ENCODE measurements at places on chromosomes 1 and 21. TPM values are rescaled to one million over a fixed set of nuclear protein-coding genes. Genes with fewer than 3 reads are reported as not detected.

DNA sequence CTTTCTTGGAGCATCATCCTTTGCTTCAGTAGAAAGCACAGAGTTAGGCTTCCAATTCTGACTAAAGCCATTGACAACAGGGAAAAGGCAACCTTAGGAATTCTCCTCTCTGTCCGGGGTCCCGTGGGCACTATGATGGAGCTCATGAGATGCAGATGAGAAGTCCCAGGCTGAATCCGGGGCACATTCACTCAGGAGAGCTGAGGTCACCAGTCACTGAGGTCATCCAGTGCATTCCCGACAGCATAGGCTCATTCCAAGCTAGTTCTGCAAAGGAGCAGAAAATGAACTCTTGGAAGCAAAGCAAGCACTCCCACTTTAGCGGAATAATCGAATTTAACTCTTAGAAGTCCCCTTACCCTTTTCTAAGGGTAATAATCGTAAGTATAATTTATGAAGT is 6.8 kb downstream of the CR1 start:
- no peak for DNase-seq

TMEM54 gene
- total RNA-seq, result 12.8 TPM

ESRRG gene
- 14.0 TPM for total RNA-seq

GRCh38 chr1:235843461-235843961 is 23.2 kb downstream of the LYST start:
- DNase-seq, result no peak

FAM151A gene
- not detected for total RNA-seq

- DNase-seq, result no peak
Measured at GRCh38 chr1:98276514-98276913, 355.7 kb upstream of the DPYD start.

- DNase-seq, result no peak
Measured at GRCh38 chr1:94677714-94678113, 136.2 kb upstream of the F3 start.

SELP gene
- 13.1 TPM for total RNA-seq

- no peak for DNase-seq
Measured at GRCh38 chr1:48263041-48263440, 40.5 kb downstream of the SLC5A9 start.

TCHHL1 gene
- total RNA-seq, result not detected

GRCh38 chr1:46341222-46342083 is 846 bp downstream of the NSUN4 start:
- DNase-seq, result no peak

GRCh38 chr21:42733037-42733627 is 79.7 kb downstream of the PDE9A start:
- peak; percentile 55 for DNase-seq

MRAP gene
- total RNA-seq, result not detected

DNA sequence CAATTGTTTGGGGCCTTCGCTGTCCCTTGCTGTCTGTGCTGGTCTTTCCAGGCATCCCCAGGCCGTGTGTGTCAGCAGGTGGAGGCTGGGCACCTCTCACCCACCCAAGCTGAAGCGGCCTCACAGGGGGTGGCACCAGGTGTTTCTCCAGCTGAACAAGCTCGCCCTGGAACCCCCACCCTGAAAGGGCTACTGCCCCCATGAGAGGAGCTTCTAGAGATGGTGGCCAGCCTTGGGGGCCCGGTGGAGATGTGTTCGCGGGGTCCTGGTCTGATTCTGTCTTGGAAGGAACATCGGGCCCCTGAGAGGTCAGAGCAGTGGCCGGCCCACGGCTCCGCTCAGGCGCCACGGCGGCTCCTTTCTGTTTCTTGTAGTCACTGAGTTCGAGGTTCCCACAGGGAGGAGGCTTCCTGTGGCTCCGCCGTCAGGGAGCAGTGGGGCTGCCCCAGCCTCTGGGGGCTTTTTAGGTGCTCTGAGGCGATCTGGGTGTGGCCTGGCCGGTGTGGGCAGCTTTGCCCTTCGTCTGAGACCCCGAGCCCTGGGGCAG is 46.9 kb downstream of the SKI start:
- DNase-seq, result no peak

- no peak for DNase-seq
Measured at GRCh38 chr21:45542667-45543370, 579 bp upstream of the SLC19A1 start.

ICOSLG gene
- 2.7 TPM for total RNA-seq

GRCh38 chr1:86846164-86846647 is 67.7 kb downstream of the SELENOF start:
- no peak for DNase-seq

TACSTD2 gene
- total RNA-seq, result 40.6 TPM

GRCh38 chr1:39091845-39092645 is 65.9 kb downstream of the NDUFS5 start:
- DNase-seq, result no peak

DNA sequence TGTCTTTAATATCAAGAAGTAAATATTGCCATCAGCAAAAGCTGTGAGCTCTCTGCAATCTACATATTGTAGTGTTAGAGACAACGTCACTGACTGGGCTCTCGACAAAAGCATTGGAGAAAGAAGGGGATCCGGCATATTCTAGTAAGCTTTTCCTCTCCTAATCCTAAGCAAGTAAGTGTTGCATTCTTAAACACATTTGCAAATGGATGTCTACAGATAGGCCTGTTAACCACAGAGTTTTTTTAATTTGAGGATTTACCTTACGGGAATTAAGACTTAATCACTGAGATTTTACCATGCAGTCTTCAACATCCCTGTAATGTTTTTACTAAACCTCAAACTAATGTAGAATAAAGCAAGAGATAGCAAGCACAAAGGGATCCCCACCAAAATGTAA is 426.5 kb upstream of the CAMK1G start:
- no peak for DNase-seq

DNA sequence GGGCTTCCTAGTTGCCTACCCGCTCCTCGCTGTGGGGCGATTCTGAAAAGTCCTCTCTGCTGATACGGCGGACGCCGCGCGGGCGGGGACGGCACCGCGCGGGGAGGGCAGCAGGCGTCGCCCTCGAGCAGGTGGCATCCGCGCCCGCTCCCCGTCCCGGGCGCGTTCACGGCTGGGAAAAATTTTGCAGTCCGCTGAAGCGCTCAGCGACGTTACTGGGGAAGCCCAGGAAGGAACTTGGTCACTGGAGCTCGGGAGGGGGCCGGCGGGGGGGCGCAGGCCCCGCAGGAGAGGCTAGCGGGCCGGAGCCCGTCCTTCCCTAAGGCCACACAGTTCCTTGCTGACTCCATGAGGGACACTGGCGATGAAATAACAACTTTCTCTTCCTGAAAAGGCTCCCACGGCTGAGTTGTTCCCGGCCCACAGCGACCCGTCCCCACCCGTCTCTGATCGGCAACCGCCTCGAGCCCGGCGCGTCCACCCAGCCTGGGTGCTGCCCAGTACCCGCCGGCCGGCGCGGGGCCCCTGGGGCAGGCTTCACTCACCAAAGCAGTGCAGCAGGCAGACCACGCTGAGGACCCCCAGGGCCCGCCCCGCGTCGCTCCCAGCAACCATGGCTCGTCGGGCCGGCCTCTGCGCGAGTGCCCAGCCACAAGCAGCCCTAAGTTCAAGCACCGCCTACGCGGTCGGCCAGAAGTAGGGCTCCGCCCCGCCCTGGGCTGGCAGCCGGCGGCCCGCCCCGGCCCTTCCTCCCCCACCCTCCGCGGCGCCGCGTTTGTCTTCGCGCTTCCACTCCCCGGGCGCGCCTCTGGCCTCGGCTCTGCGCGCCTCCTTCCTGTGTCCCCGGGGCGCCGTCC is at the start of gene CD58:
CD58 (minus strand) TSS at position 669 of the 857 bp plus-strand sequence; CDS start at position 615, 54 bp downstream.
- peak; percentile 40 for DNase-seq

GRCh38 chr1:89980605-89981004 is 14.3 kb upstream of the ZNF326 start:
- DNase-seq, result no peak

DNA sequence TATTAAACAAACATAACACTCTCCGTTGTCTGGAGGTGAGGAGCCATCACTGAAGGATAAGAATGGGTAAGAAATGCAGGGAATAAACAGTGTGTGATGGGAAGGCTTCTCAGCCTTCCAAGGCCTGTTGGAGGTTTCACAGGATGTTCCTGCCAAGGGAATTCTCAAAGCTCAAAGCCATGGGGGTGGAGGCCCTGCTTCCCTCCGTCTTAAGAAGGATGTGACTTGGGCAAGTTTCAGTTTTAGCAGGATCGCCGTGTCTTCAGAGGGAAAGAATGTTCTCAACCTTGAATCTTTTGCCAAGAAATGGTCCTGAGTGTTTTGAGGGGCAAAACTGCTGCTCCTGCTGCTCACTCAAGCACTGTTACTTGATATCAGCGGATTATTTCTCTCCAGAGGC is 41.7 kb upstream of the IL20 start:
- peak; percentile 37 for DNase-seq

AIRE gene
- total RNA-seq, result 0.11 TPM

OR14K1 gene
- total RNA-seq, result not detected

ATP1A2 gene
- total RNA-seq, result 13.2 TPM

GRCh38 chr1:162663589-162664106 is 31.4 kb downstream of the DDR2 start:
- no peak for DNase-seq

KCNK1 gene
- total RNA-seq, result 7.2 TPM

DNA sequence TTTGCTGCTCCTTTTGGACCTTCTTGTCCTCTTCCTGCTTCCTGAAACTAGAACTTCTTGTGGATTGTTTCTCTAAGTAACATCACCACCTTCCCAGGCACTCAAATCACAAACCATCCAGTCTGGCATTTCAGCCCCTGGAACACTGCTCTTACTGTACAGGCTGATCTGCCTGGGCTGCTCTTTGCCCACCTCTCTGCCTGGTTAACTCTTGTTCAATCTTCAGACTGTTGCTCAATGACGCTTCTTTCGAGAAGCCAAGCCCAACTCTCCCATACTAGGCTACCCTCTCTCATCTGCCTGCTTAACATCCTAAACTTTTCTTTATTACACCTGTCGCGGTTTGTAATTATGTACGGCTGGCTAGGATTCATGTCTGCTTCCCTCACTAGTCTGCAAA is 657 bp downstream of the DIO1 start:
- DNase-seq, result no peak

GPR25 gene
- not detected for total RNA-seq

DNA sequence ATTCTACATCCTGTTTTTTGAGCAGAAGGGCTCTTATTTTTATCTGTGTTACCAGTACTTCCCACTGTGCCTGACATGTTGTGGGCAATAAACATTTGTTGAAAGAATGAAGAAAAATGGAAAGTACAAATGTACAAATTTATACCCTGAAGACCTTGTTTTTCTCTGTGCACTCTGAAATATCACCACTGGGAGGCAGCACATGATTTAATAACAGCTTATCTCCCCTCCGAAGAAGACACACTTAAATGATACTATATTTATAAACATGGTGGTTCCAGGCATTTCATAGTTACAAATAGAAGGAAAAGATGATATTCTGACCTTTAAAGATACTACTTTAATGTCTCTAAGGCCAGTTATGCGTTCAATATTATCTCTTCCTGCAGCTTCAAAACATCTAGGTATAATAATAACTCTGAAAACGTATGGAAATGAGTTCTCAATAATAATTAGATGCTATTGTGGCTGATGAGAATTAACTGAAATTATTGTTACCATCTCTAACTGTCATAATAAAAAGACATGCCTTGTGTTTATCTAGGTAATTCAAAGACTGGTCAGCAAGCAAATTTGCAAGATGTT is 12.8 kb downstream of the DYNLT5 start:
- DNase-seq, result no peak

- no peak for DNase-seq
Measured at GRCh38 chr1:38092256-38092655, 45.7 kb upstream of the POU3F1 start.

KRTAP11-1 gene
- total RNA-seq, result not detected

UBE4B gene
- total RNA-seq, result 37.1 TPM

GRCh38 chr1:30414086-30414850 is 309.1 kb downstream of the MATN1 start:
- no peak for DNase-seq

GRCh38 chr1:74324684-74325448 is 89.7 kb downstream of the TNNI3K start:
- DNase-seq, result no peak

Data from urinary bladder (tissue), 4 donors.